Left renal cortex interstitium (tissue), 4 donors: ENCODE measurements at places on chromosomes 12 and 14. TPM values are rescaled to one million over a fixed set of nuclear protein-coding genes. Genes with fewer than 3 reads are reported as not detected.

ADCY6 gene
- 82.0 TPM for polyA plus RNA-seq

C12orf75 gene
- 75.2 TPM for polyA plus RNA-seq

IGFBP6 gene
- 22.5 TPM for polyA plus RNA-seq

GRCh38 chr12:113241191-113242025 lies 20.1 kb downstream of the TPCN1 start:
- no peak for DNase-seq

GRCh38 chr12:75760573-75761294 lies 249.3 kb upstream of the KRR1 start:
- DNase-seq: no peak

- DNase-seq: no peak
Observed at GRCh38 chr12:106736051-106736957, 38.2 kb upstream of the RIC8B start.

PRIMA1 gene
- 1.2 TPM for polyA plus RNA-seq

RASSF8 gene
- 88.3 TPM for polyA plus RNA-seq
